ENCODE measurements at places on chromosomes 6 and 20.
A peak's percentile ranks its signal among the peaks of the same experiment; 100 is the strongest.

DNA sequence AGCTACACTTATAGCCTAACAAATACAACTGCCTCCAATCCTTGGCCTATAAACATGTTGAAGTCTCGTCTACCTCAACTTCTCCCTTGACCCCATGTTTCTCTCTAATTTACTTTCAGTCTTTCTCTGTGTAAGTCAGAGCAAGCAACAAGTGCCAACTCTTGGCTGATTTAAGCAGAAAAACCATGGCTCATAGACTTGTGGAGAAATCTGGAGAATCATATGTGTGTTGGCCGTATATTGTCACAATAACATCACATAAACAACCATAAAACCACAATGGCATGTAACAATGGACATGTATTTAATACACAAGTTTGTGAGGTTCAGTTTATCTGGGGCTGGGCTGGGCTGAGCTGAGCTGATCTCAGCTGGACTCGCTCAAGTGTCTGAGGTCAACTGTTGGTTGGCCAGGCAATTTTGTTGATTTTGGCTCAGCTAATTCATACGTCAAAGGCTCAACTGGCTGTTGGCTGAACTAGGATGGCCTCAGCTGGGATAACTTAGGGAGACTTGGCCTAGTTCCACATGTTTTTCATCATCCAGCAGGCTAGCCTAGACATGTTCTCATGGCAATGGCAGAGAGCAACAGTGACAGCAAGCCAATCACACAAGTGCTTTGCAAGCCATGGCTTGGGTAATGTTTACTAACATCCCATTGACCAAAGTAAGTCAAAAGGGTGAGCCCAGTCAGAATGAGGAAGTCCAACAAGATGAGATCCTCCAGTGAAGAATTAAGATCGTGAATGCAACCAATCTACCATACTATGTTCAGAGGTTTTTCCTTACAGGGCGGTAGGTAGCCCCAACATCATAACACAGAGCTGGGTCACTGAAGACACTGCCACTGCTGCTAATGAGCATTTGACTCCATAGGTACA lies 12.9 kb upstream of the TBC1D22B start:
- peak; percentile 87 for DNase-seq

GRCh38 chr20:815914-816606 lies 17.5 kb upstream of the FAM110A start:
- peak; percentile 54 for DNase-seq

GRCh38 chr6:48825501-48826151 lies 637.4 kb downstream of the MMUT start:
- DNase-seq = no peak

- DNase-seq = no peak
Observed at GRCh38 chr20:10119336-10119735, 84.5 kb downstream of the ANKEF1 start.

- DNase-seq = no peak
Observed at GRCh38 chr6:134740027-134740373, 209.9 kb downstream of the ALDH8A1 start.

DNA sequence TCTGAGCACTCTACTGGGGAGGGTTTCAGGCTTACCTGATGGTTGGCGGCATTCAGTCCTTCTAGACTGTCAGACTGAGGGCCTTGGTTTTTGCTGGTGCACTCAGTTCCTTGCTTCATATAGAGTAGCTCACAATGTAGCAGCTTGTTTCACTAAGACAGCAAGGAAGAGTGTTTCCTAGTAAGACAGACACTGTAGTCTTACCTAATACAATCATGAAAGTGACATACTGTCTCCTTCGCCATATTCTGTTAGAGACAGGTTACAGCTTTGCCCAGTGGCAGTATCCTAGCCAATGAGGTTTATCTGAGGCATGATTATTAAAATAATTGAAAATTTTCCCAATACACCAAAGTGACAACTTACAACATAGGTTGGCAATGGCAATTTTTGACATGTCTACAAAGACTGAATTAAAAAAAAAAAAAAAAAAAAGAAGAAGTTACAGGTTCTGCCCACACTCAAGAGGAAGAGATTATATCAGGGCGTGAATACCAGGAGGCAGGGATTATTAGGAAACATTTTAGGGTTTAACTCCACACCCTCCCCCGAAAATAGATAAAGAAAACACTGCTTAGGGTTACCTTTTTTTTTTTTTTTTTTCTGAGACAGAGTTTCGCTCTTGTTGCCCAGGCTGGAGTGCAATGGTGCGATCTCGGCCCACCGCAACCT lies 66.8 kb downstream of the SCAND1 start:
- no peak for DNase-seq

DNA sequence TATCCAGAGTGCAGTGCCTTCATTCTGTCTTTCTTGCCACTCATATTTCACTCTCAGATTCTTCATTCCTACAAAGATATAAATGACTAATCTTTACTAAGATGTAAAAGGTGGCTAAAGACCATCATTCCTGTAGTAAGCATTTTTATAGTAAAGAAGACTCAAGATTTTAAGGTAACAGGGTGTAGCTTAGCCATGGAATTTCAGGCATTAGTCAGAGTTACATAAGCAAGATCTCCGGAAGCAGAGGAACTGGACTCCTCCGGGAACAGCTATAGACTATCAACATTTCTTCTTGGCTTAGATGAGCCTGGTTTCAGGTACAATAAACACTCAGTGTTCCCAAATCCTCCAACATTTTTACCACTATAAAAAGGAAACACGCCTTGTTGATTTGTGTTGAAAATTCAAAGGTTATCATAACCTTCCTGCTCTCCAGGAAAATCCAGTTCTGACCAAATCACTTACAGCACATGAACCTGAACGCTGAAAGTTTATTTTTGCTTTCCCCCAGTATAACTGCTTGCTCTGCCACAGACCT lies 23.7 kb downstream of the SERPINB1 start:
- DNase-seq = no peak

- no peak for DNase-seq
Observed at GRCh38 chr6:13184089-13184468, 144.3 kb downstream of the TBC1D7 start.

DNA sequence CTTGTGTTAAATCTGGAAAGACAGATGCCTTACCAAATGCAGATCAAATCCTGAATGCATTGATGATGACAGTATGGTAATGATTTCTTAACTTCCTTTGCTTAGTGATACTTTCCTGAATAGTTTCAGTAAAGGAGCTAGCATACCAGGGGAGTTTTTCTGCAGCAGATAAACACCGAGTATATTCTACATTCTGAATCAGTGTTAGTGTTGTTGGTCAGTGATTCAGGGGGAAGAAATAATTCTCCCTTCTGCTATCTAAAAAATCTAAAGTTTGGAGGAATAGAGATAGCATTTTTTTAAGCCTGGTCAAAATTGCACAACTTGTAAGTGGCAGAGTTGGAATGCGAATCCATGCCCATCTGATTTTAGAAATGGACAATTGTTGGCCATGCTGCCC lies 512.2 kb upstream of the MARCKS start:
- DNase-seq = no peak

DNA sequence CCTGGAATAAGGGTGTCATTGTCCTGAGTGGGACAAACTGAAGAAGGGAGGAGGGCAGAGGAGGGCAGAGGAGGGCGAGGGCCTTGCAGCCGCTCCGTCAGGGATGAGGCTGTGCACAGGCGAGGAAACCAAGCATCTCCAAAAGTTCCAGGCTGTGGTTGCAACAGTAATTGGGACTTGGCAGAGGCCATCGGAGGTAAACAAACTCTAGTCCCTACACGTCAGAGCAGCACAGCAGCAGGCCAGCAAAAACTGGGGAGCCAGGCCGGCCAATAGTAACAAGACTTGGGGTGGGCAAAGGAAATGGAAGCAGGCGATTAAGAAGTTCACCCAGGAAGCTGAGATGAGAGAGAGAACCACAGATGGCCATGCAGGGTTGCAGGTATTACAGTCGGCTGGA lies 142.8 kb downstream of the SMOC2 start:
- DNase-seq = no peak

GRCh38 chr6:52515219-52515960 lies 61.5 kb downstream of the TRAM2 start:
- DNase-seq = no peak

DNA sequence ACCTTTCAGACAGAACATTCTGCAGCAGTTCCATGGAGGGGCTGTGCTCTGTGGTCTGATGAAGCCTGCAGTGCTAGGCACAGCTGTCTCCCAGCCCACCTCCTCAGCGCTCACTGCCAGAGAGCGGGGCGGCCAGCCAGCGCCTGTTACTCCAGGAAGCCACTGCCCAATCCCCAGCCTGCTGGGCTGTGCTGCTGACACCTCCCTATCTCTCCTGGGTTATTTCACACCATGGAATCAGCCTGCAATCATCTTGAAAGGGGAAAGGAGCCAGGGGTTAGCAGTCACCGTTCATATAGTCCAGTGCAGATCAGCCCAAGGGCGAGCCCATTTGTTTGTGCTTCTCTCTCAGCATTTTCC lies 46.3 kb upstream of the NHSL1 start:
- peak; percentile 89 for DNase-seq

GRCh38 chr6:129635396-129636130 lies 74.4 kb downstream of the ARHGAP18 start:
- DNase-seq = peak; percentile 67

DNA sequence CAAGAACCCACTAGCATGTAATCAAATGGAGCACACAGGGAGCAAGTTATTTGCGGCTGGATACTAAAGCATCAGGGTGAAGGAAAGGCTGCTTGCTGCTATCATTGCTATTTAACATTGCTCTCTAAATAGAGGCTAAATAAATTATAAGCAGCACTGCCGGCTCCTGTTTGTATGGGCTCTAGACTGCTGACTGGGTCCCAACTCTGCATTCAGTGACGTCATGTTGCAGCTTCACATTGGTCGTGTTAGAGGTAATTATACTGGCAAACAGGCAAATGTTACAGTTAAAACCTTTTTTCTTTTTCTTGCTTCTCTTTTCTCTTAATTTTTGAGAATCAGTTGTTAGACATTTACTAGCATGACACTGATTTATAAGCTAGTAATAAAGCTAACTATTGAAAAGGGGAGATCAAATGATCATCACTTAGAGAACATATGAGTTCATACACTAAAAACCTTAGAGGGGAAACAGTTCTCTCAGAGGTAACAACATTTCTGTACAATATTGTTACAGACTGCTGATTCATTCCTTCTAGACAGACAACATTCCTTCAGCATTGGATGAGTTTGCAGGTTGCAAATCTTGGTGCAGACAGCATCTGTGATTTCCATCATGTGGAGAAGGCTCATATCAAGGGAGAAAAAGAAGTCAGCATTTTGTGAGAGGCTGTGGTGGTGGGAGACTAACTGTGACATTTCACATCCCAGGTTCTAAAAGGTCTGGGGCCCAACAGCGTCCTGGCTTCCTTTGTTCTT lies 15.9 kb downstream of the RFPL4B start:
- no peak for DNase-seq

DNA sequence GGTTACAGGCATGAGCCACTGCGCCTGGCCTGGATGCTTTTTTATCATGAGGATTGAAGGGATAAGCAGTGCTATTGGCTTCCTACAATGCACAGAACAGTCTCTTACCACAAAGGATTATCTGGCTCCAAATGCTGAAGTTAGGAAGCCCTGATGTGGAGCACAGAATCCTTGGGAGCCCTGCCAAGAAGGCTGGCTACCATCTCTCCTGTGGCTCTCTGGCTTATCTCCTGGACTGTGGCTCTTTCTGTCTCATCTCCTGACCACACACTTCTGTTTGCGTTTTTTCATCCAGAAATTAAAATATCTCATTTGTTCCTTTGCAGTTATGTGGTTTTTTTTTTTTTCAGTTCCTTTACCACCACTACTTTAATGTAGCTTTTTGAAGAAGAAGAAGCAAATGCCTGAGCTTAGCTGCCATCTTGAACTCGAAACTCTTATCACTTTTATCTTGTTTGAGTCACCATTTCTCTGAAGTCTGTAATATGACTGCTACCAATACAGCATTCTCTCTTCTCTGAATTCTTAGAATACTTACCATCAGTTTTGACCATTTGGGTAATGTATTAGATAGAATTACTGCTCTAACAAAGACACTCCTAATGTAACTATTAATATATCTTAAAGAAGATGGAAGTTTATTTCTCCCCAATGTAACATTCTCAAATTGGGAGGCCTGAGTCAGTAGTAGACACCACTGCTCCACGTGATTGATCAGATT lies 1044.7 kb downstream of the KIF16B start:
- DNase-seq = no peak

- DNase-seq = no peak
Observed at GRCh38 chr6:39706819-39707335, 18.3 kb downstream of the KIF6 start.

- no peak for DNase-seq
Observed at GRCh38 chr6:113779656-113780055, 77.5 kb upstream of the MARCKS start.

DNA sequence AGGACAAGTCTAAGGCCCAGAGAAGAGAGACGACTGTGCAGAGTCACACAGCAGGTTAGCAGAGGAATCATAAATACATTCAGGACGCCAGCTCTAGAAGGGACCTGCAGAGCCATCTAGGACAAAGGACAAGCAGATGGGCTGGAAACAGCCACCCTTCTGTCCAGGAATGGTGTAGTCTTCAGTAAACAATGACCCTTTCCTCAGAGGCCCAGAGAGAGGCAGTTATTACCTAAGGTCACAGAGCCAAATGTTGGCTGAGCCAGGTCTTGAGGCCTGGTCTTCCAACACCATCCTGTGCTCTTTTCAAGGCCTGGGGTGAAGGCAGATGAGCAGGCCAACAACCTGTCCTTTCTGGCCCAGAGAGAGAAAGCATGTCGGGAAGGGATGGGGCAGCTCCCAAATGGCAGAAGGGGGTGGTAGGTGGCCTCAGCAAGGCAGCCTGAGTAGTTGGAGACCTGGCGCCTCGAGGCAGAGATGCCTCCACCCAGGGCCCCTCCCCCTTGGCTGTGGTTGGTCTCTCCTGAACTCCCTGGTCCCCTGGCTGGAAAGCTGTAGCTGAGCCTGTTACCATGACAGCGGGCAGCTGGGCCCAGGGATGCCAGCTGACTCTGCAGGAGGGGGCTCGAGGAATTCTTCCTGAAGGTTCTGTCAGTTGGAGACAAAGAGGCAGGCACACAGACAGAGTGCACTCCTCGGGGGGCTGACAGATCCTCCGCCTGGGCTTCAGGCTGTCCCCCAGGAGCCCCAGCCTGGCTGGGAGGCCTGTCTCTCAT lies 24.8 kb downstream of the EPB41L1 start:
- DNase-seq = no peak

DNA sequence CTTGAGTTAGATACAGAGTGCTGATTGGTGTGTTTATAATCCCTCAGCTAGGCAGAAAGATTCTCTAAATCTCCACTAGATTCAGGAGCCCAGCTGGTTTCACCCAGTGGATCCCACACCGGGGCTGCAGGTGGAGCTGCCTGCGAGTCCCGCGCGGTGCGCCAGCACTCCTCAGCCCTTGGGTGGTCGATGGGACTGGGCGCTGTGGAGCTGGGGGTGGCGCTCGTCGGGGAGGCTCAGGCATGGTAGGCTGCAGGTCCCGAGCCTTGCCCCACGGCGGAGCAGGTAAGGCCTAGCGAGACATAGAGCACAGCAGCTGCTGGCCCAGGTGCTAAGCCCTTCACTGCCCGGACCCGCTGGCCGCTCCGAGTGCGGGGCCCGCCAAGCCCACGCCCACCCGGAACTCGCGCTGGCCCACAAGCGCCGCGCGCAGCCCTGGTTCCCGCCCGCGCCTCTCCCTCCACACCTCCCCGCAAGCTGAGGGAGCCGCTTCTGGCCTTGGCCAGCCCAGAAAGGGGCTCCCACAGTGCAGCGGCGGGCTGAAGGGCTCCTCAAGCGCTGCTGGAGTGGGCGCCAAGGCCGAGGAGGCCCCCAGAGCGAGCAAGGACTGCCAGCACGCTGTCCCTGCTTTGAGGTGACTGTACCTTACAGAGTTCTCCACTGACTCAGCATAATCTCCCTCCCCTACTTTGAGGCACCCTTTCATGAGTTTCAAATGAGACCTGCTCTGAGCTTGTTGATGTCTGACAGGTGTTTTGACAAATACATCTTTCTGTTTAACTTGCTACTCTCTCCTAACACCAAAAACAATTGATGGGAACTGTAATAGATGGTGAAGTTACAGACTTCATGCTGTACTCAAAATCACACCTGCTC lies 3.9 kb upstream of the SSR1 start:
- DNase-seq = no peak
